ENCODE measurements at places on chromosomes 4 and X.

DNA sequence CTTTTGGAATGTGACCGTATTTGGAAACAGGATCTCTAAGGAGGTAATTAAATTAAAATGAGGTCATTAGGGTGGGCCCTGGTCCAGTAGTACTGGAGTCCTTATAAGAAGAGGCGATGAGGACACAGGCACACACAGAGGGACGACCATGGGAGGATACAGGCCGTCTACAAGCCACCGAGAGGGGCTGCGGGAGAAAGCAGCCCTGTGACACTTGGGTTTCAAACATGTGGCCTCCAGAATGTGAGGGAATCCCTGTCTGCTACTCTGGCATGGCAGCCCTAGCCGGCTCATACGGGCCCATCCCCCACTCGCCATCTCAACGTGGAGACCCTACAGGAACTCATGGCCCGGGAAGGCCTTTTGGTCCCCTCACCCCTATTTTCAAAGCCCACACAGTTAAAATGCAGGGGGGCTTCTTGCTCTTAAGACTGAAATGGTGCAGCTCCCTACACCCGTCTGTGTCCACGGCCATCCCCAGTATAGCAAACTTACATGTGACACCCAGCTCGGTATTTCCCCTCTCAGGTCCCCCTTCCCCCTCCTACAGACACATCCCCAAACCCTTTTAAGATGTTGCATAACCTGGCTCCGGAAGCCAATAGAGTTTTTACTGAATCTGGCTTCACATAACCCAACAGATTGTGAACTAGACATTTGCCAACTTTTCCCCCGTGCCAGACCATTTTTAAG is 124.1 kb upstream of the TBL1X start:
- no peak for DNase-seq

DNA sequence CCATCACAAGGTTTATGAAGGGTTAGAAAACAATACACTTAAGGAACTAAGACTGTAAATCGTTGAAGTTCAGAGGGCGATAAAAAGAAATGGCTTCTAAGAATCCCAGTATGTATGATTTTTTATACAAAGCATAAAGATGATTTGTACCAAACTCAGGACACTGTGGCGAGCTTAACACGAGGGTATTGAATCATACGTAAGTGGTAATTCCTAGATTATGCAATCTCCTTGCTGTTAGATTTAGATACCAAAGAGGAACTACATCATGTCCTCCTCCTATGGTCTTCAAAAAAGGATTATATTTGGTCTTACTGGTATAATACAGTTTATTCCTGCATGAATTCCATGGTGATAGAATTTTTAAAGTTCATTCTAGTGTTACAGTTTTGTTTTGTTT is 23.9 kb downstream of the NFKB1 start:
- DNase-seq = no peak

GRCh38 chrX:133302775-133303445 is 84.8 kb upstream of the TFDP3 start:
- DNase-seq = no peak

- no peak for DNase-seq
Observed at GRCh38 chr4:102388611-102389010, 43.3 kb upstream of the SLC39A8 start.

- DNase-seq = no peak
Observed at GRCh38 chr4:54390670-54391069, 161.6 kb downstream of the PDGFRA start.

GRCh38 chr4:105350859-105351490 is 122.9 kb downstream of the PPA2 start:
- no peak for DNase-seq
